ENCODE measurements at places on chromosomes 1 and 21.
A peak's percentile ranks its signal among the peaks of the same experiment; 100 is the strongest.

GRCh38 chr1:89125240-89125912 lies 538 bp downstream of the GBP2 start:
- peak; percentile 47 for DNase-seq

DNA sequence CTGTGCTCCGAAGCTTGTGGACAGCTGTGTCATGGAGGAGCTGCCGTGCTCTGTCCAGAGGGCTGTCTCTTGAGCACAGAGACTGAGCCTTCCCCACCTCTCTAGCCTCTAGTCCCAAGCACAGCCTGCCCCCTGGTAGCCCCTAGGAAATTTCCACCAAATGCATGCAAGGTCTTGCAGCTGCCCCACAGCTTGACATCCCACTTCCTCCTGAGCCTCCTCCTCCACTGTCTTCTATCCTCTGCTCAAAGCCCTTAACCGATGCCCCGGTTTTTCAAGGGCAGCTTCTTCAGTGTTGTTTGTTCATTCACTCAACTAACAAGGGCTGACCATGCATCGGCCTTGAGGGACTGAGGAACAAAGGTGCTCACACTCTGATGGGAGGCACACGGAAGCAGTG lies 20.6 kb upstream of the PROK1 start:
- no peak for DNase-seq

DNA sequence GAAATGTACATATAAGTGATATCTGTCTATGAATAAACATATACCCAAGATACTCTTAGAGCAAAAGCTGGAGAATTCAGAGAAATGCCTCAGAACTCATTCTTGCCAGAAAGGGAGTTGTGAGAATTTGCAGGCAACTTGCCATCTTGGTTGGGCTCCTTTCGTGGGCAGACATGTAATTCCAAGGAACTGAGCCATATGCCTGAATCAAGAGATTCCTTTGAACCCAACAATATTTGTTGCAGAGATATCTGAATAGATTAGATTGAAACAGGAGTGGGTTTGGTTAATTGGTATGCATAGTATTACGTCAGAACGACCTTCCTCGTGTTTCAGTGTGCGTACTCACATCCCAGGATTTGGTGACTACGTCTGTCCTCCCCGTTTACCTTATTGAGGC lies 67.0 kb downstream of the TGFB2 start:
- no peak for DNase-seq

- DNase-seq: no peak
Observed at GRCh38 chr1:19678493-19678892, 13.8 kb downstream of the HTR6 start.

DNA sequence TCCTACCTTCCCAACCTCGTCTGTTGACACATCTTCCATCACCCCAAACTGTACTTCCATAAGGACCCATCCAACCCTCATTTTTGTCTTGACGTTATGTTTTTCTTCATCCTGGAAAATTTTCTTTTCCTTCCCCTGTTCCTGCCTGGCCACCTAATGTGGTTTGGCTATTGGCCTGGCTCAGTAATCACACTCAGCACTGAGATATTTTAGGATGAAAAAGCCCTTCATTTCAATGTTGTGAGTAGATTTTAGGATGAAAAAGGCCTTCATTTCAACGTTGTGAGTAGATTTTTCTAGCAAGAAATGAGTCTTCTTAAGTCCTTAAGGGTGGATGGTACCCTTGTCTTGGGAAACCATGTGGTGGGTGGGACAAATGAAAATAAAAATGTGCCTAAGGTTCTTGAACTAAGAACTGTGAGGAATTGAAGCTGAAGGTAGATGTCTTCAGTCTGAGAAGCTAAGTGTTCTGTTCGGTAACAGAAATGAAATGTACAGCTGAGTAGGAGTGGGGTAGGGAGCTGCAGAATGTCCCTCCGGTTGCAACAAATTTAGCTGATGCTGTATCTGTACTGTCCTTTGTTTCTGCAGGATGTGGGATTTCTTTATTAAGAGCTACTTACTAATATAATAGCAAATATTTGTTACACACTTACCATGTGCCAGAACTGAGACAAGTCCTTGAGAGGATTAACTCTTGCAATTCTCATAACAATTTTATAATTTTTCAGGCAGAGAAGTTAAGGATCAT lies 36.1 kb downstream of the DNTTIP2 start:
- no peak for DNase-seq

GRCh38 chr1:9453779-9454418 lies 85.4 kb upstream of the SLC25A33 start:
- DNase-seq: no peak

DNA sequence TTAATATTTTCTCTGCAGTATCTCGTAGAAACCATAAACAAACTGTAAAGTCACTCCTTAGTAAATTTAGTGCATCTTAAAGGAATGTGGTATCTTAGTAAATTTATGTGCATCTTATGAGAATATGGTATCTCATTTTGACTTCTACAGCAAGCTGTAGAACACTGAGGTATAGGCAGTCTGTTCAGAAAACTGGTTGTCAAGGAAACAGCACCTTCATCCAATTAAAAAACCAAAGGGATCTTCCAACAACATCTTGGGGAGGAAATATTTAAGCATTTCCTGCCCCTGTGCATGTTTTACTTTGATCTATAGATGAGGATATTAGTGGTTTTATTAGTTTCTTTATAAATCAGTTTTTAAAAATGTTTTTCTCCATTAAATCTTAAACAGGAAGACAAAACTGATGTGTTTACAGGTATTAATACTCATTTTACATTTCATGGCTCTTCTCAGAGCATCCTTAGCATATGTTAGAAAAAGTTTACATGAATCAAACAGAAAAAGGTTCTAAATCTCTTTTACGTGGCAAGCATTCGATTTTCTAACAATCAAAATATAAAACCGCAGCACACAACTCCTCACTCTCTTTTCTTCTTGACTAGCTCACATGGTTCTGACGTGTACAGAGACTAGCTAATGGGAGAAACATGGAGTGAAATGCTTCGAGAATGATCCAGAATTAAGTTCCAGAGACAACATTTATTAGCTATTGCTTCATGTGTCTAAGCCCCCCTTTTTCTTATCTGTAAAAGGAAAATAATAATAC lies 668.8 kb downstream of the PTPRC start:
- DNase-seq: no peak
